Effector memory CD8-positive, alpha-beta T cell (primary cell): ENCODE measurements at places on chromosomes 12 and 14.

- H3K27me3 ChIP-seq: no peaks in the 10 kb centered on the region
- no peak for DNase-seq
- peaks cover 32% of the 10 kb centered on the region for H3K36me3 ChIP-seq
- peaks cover 25% of the 10 kb centered on the region for H3K4me1 ChIP-seq
- H3K27ac ChIP-seq: peak overlapping the region; percentile 96
These were observed 1.4 kb downstream of the ADIPOR2 start for GRCh38 chr12:1692226-1692625.

DNA sequence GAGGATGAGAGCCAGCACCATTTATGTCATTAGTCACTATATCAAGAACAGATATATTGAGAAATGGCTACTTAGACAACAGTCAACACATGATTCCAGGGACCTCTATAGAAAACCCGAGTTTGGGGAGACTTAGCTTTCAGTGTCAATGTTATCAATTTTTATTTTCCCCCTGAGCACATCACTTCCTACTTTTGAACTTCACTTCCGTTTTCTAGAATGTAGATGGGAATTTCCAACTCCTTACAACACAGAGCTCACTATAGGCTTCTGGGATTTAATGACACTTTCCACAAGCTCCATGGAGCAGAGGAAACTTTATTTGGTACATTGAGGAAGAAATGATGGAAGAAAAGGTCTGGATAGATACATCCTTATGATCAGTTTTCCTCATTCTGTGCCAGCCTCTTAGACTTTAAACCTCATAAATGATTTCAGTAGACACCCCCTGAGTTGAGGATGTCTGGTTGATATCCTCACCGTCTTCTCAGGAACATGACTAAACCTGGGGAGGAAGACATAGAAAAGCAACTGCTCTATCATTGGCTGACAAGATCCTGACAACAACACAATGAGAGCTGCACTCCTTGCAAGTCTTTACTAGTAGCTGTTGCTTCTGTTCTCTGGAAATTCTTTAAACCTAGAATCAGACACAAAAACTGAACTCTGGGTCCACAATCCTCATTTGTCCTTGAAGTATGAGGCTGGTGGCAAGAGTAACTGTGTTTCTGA is 449.4 kb upstream of the OR4E1 start:
- H3K27ac ChIP-seq: peak overlapping the region; percentile 82
- H3K4me3 ChIP-seq: peak overlapping the region; percentile 32
- H3K27me3 ChIP-seq: no peaks in the 10 kb centered on the region
- no peaks in the 10 kb centered on the region for H3K36me3 ChIP-seq
- H3K4me1 ChIP-seq: no peaks in the 10 kb centered on the region

DNA sequence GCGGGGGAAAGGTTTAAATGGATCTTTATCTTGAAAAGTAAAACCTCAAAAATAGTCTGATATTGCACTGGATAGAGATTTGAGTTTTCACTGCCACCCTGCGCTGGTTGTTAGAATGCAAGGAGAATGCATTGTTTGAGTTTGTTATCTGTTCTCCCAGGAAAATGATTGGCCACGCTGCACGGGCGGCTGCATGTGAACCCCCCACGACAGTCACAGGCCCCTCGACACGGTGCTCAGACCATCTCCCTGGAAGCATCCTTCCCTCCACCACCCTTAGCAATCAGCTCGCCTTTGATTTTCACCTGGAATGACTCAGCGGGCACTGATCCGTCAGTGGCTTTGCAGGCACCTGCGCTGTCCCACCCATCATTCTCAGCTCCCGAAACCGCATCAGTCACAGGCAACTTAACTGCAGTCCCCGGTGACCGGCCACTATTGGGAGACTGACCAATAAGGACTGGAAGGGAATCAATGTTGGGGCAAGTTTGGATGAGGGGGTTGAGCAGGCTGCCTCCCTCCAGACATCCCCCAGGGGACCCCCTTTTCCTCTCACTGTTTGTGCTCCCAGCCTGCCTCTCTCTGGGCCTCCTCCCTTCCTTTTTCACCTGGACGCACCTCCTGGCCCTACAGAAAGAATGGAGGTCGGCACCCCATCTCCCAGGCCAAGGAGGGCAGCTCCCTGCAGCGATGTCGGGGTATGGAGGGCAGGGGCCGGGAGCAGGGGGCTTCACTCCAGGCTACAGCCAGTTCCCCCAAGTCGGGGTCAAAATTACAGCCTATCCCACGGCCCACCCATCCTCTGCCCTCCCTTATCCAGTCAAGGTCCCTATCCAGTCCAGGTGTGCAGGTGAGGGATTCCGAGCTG is 28.5 kb upstream of the C14orf180 start:
- no peaks in the 10 kb centered on the region for H3K4me1 ChIP-seq
- no peaks in the 10 kb centered on the region for H3K36me3 ChIP-seq
- H3K4me3 ChIP-seq: no peak overlapping the region
- H3K27me3 ChIP-seq: peaks cover 83% of the 10 kb centered on the region
- DNase-seq: no peak

- H3K4me3 ChIP-seq: no peak overlapping the region
- H3K4me1 ChIP-seq: no peaks in the 10 kb centered on the region
- H3K27ac ChIP-seq: no peak overlapping the region
- no peaks in the 10 kb centered on the region for H3K27me3 ChIP-seq
- peaks cover 6% of the 10 kb centered on the region for H3K36me3 ChIP-seq
These were observed 660.9 kb downstream of the C12orf50 start for GRCh38 chr12:87368259-87368658.

DNA sequence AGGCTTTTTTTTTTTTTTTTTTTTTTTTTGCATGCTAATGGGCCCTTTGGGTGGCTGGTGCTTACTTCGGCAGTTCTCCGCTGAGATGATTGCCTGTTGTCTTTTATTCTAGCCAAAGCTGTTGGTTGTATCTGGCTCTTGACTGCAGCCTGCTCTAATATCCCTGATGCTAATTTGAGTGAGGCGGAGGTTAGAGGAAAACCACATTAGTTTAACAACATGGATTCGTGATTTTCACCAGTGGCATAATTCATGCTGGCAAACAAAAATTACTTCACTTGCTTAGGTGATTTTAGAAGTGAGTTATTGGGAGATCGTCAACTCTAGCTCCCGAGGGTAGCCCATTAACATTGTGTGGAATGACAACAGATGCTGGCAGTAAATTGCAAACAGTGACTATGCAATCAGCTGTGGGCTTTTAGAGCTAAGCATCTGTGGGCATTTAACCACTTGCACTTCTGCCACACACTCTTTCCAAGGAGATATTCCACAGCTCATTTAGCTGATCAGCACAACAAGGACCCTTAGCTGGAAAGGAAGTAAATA is 97.6 kb upstream of the ZDHHC17 start:
- peaks cover 6% of the 10 kb centered on the region for H3K4me1 ChIP-seq
- H3K36me3 ChIP-seq: no peaks in the 10 kb centered on the region
- H3K27ac ChIP-seq: no peak overlapping the region
- H3K4me3 ChIP-seq: no peak overlapping the region
